ENCODE measurements at places on chromosomes 6 and 20.

DNA sequence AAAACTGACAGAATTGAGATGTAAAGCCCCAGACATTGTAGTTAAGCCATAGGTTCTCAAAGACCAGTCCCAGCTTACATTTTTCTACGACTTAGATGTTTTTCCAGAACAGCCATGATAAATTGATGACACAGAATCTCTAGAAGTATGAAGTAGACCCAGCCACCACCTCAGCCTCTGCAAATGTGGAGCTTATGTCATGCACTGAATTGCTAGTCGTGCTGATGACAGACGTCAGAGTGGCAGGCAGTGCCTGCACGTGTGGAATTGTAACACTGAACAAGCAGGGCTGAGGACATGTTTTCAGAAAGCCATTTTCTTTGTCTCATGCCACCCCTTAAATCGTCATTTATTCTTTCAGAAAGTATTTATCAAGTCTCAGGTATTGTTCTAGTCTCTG lies 72.4 kb upstream of the TMEM181 start:
- no peak for DNase-seq

DNA sequence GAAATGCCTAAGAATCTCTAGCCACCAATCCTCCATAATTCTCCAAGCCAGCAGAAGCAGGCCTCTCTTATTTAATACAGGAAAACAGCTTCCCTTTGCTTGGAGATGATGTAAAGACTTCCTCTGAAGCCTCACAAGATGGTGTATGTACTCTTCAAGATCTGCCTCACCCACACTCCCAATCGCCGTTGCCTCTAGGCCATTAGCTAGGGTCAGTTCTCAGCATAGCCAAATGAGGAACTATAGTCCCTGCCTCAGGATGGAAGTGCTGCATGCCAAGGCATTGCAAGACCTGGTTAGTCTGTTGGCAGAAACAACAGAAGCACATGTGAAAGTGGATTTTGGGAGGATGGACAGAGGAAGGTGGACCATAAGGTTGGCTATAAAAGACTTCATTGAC lies 139.1 kb downstream of the SCML4 start:
- DNase-seq, result no peak

- no peak for DNase-seq
Measured at GRCh38 chr6:108009894-108010293, 51.9 kb upstream of the SEC63 start.

GRCh38 chr6:137734875-137735182 lies 132.2 kb upstream of the TNFAIP3 start:
- no peak for DNase-seq

DNA sequence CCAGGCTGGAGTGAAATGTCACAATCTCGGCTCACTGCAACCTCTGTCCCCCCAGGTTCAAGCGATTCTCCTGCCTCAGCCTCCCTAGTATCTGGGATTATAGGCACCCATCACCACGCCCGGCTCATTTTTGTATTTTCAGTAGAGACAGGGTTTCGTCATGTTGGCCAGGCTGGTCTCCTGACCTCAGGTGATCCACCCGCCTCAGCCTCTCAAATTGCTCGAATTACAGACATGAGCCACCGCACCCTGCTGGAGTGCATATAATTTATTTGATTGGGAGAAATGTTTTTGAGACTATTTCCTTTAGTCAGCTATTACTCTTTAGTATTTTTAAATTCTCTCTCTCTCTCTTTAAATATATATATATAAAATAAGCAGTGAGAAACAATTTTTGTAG lies 29.8 kb downstream of the FAM83B start:
- no peak for DNase-seq

GRCh38 chr6:10951675-10952282 lies 64.9 kb downstream of the SYCP2L start:
- DNase-seq, result no peak

GRCh38 chr6:100833972-100834574 lies 47.1 kb downstream of the ASCC3 start:
- DNase-seq, result no peak

- DNase-seq, result no peak
Measured at GRCh38 chr20:25308671-25309394, 60.9 kb downstream of the PYGB start.

- no peak for DNase-seq
Measured at GRCh38 chr6:73564578-73565345, 43.9 kb upstream of the EEF1A1 start.

DNA sequence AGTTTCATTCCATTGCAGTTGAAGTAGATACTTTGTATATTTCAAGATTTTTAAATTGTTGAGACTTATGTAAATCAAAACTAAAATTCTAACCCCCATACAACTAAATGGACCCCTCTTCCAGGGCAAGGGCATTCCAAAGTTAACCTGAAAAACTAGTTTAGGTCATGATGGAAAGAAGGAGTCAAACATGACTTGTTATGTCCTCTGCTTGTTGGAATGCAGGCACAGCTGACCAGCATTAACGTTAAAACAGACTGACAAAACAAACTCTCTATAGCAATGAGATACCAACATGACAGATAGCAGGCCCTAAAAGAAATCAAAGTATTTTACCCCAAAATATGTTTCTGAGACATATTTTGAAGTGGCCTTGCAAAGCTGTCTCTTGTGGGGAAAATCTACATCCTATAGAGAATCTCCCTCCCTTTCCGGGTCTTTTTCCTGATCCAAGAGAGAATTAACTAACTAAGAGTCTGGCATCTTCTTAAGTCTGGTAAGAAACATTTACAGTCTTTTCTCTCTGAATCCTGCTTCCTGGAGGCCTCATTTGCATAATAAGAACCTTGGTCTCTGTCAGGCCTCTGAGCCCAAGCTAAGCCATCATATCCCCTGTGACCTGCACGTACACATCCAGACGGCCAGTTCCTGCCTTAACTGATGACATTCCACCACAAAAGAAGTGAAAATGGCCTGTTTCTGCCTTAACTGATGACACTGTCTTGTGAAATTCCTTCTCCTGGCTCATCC lies 124.3 kb upstream of the ATXN1 start:
- DNase-seq, result no peak

GRCh38 chr20:32976746-32977145 lies 27.5 kb downstream of the SUN5 start:
- DNase-seq, result no peak

- no peak for DNase-seq
Measured at GRCh38 chr6:116405652-116406356, 35.1 kb downstream of the DSE start.

DNA sequence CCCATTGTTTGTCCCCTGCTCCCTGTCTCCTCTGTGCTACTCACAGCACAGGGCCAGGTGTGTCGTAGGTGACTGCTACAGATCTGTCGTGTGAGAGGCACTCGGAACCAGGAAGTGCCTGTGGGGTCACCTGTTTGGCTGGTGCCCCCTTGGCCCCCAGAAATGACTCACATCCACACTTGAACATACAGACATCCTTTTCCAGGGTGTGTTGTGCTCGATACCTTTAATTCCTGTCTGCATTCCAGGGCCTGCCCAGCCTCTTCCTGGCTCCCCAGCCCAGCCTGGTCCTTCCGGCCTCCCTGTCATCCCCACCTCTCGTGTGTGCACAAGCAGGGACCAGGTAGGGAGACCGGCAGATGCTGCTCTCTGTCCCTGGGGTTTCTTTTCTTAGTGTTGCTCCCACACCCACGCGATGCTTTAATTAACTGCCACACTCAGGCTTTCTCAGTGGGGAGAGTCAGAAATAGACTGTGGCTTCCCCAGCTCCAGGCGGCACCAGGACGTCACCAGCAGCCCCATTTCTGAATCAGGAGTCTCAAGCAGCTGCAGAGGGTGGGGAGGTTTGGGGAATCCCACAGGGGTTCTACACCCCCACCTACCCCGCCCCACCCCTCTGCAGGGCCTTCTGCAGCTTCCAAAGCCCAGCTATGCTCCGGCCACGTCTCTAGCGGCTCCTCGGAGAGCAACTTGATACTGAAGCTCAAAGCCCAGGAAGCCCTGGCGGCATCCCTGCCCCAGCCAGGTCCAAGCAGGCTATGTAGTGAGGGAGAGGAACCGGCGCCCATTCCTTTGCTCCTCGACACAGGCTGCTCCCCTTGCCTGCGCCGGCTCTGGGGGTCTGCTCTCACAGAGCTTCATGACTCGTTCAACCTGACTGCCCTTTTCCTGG lies 102.2 kb downstream of the SYCP2 start:
- peak; percentile 80 for DNase-seq

GRCh38 chr20:5145365-5146098 lies 18.7 kb downstream of the CDS2 start:
- no peak for DNase-seq

DNA sequence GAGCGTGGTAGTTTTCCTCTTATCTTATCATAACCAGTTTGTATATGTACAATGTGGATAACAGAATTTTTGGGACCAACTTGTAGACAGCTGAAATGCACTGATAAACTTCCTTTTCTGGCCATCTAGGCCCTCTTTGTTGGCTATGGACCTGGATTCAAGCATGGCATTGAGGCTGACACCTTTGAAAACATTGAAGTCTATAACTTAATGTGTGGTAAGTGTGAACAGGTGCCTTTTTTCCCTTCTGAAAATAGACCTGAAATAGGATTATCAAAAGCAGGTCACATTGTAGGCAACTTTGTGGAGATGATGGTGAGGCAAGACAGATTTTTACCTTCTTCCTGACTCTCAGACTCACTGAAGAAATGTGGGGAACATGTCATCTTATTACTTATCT lies 67.8 kb downstream of the ENPP1 start:
- DNase-seq, result no peak

- DNase-seq, result no peak
Measured at GRCh38 chr6:84842525-84843166, 78.2 kb upstream of the TBX18 start.

DNA sequence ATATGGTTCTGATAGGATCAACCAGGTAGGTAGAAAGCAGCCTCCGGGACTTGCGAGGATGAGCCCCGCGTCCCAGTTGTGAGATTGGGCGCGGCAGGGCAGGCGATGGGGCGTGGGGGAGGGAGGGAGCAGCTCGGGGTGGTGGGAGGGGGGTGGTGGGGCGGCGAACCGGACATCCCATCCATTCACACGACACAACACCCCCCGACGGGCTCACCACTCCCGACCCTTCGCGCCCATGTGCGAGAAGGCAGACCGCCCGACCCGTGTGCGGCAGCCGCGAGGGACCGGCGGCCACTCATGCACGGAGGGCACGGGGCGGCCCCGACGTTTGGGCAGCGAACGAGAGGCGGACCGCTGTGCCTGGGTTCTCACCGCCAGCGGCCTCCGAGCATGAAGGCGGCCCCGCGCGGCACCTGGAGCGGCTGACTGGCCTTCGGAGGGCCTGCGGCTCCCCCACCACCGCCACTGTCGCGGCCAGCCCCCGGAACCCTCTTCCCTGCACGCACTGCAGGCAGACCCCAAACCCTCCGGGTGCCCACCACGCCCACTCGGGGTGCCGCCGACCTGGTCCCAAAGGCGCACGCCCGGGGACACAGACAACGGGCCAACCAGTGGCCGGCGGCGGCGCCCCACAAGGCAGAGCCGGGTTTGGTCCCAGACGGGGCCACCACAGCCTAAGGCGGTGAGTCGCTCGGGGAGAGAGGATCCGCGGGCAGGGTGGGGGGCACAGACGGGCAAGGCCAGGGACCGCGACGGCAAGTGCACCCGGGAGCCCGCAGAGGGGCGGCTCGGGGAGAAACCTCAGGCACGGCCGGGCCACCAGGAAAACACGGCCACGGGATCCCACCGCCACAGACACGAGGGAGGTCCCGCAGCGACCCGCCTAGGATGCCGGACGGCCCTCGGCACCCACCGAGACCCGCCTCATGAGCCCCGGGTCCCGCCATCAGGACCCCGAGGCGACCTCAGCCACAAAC lies 769.2 kb upstream of the DEFB115 start:
- no peak for DNase-seq

DNA sequence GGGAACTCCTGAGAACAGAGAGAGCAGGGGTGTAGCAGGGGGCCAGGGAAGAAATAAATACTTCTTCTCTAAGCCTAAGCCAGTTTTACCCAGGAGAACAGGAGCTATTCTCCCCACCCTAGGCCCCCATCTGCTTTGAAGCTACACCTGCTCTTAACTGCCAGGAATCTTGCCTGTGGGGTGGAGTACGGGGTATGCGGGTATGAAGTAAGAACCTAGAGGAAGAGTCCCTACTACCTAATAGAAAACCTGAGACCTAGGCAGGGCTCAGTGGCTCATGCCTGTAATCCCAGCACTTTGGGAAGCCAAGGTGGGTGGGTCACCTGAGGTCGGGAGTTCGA lies 1.5 kb downstream of the SLC29A1 start:
- DNase-seq, result no peak

DNA sequence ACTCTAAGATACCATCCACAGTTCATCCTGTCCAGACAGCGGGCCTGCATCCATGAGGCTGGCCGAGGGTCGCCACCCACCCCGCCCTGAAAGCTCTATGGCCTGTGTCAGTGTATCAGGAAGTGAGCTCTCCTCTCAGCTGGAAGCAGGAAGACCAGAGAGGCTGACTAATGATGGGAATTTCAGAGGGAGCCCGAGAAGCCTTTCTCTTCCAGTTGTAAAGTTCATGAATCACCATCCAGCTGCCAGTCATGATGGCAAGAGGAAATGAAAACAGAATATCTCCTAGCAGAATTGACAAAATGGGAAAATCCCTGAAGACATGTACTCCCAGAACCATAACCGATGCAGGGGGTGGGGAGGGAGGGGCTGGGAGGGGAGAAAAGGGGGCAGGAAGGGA lies 109.6 kb upstream of the RPS6KA2 start:
- DNase-seq, result no peak

GRCh38 chr6:49856282-49856681 lies 10.1 kb downstream of the CRISP1 start:
- DNase-seq, result no peak

GRCh38 chr20:49724408-49725223 lies 10.9 kb upstream of the B4GALT5 start:
- no peak for DNase-seq

DNA sequence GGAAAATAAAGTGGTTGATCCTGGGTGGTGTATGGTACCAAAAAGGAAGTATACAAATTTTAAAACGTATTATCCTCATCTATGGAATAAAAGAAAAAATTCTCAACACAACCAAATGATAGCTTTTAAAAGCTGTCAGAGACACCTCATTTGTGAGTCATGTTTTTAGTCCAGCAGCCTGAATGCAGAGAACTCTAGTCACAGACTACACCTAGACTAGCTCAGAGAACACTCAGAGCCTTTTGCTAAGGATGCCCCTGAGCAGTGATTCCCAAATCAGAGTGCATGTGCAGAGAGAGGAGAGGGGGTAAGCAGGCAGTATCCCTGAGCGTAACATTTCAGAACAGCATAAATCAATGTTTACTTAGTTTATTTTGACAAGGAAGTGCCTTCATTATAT lies 809.3 kb downstream of the HACE1 start:
- DNase-seq, result no peak

DNA sequence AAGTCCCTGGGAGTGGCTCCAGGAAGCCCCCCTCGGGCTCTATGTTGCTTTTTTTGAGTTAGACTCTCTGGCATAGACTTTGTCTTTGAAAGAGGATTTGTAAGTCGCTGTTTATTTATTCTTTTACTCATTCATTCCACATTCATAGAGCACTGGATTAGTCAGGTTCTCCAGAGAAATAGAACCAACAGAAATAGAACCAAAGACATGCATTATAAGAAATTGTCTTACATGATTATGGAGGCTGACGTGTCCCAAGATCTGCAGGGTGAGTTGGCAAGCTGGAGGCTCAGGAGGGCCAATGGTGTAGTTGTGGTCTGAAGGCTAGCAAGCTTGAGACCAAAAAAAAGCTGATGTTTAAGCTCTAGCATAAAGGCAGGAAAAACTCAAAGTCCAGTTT lies 98.3 kb upstream of the CHD6 start:
- no peak for DNase-seq
